Fibroblast of villous mesenchyme (primary cell): ENCODE measurements at places on chromosomes 5 and 9.

- DNase-seq: no peak
These were observed 143.3 kb upstream of the LMX1B start for GRCh38 chr9:126470241-126470993.

- no peak for DNase-seq
These were observed 126.7 kb downstream of the MVB12B start for GRCh38 chr9:126453156-126453963.

DNA sequence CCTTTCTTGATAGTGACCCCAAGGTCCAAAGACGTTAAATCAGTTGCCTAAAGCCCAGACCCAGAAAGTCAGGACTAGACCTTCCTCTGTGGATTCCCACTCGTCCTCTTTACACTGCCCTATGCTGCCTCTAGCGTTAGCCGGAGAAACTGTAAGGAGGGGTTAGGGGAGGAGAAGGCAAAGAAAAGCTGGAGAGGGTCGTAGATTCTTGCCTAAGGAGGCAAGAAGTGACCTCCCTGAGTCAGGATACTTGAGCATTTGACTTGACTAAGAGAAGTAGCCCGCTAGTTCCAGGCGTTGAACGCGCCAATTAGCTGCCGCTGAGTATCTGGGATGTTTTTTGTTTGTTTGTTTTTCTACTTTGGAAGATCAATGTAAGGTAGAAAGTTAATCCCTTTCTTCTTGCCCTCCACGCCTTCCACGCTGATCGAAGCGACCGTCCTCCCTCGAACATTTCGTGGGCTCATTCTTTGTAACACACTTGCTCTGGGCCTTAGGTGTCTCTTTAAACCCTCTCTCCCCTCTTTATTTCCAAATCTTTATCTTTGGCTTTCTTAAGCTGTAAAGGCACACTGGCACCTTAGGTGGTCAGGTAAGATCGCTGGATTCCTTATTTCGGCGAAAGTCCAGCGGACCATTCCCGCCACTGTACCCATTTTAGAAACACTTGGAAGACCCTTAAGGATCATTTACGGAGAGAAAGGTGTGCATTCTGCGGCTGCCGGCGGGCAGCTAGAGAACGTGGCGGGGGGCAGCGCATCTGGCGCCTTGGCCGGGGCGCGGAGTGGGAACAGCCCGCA is 5.1 kb upstream of the RGMB start:
- peak; percentile 52 for DNase-seq

GRCh38 chr5:154708846-154709245 is 46.3 kb upstream of the LARP1 start:
- no peak for DNase-seq

DNA sequence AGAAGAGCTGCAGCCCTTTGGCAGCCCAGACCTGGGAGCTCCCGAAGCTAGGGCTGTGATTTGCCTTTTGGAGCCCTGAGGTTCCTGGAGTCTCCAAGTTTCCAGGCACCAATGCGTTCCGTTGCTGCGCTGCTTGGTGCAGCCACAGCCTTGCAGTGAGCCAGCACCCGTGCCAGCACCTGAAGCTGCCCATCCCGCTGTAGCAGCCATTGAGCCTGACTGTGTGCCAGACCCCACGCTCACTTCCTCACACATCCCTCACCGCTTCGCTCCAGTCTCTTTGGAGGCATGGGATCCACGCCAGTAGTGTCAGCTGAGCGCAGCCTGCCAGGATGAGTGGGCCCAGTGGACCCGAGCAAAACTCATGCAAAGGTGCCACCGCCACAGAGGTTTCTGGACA is 22.5 kb upstream of the C9orf72 start:
- DNase-seq: no peak

DNA sequence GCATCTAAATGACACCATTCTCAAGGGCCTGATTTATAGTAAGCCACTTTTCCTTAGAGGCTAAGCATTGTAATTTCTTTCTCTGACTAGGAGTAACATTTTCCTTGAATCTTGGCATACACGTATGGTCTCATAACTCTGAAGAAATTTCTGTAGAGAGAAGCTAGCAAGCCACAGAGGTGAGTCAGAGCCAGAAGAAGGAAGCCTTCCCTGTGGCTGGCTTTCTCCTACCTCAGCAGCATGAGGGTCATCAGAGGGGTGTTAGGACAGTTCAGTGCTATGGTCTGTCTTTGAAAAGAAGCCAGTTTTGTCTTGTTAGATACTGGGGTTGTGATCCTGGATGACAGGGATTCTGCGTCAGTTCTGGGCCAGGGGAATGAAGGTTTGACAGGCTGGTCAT is 3.2 kb downstream of the SNX30 start:
- DNase-seq: peak; percentile 80

DNA sequence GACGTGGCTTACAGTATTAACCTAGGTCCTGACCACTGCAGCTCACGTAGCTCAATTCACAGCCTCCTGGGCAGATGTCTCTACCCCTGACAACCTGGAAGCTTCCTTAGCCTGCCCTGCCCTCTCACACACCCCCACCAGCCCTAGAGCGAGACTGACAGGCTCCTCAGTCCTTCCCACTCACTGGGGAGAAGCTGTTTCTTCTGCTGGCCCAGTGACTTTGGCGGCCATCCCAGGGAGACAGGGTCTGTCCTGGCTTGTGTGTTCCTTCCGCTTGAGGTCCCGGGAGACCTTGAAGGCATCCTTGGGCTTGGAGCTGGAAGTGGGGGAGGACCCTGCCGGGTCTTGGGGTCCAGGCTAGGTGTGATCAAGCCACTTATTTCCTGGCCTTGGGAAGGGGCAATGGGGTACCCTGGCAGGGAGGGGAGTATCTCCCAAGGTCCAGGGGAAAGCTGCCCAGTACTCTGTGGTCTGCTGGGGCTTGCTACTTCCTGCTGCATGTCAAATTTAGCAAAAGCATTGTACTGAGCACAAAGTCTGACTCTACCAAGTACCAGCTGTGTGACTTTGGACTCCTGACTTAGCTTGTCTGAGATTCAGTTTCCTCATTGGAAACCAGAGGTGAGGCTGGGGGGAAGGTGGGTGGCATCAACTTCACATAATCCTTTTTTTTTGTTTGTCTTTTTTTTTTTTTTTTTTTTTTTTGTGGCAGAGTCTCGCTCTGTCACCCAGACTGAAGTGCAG is 1.9 kb downstream of the MIGA2 start:
- no peak for DNase-seq

- peak; percentile 90 for DNase-seq
These were observed 9.3 kb downstream of the JAK2 start for GRCh38 chr9:4994166-4994890.

DNA sequence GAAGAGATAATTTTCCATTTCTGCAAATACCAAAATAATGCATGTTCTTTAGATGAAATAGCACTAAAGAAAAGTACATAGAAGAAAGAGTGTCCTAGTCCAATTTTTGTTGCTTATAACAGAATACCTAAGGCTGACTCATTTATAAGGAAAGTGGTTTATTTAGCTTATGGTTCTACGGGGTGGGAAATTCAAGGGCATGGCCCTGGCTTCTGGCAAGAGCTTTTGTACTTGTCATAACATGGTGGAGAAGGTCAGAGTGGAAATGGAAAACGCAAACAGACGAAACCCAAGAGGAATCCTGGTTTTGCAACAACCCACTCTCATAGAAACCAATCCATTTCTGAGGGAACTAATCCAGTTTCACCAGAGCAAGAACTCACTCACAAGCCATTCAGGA is 283.7 kb downstream of the CSNK1G3 start:
- DNase-seq: peak; percentile 69

DNA sequence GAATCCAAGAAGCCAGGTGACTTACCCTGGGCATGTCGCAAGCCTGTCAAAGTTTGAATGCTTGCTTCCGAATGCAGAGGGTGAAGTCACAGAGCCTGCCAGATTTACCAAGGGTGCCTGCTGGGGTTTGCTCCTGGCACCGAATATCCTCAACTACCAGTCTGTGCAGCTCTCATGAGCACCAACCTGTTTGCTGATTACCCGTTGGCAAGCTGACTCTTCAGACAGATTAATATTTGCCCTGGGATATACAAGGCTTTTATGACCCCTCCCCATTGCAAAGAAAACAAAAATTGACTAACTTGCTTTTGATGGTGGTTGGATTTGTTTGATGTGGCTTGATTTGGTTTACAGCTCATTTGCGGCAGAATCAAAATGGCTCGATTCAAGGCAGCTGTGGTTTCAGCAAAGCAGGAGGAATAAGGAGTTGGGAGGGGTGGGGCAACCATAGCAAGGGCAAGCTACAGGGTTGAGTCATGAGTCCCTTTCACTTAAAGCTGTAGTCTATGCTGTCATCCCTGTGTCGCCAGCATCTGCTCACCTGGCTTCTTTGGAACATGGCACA is 82.3 kb upstream of the AGXT2 start:
- DNase-seq: no peak

DNA sequence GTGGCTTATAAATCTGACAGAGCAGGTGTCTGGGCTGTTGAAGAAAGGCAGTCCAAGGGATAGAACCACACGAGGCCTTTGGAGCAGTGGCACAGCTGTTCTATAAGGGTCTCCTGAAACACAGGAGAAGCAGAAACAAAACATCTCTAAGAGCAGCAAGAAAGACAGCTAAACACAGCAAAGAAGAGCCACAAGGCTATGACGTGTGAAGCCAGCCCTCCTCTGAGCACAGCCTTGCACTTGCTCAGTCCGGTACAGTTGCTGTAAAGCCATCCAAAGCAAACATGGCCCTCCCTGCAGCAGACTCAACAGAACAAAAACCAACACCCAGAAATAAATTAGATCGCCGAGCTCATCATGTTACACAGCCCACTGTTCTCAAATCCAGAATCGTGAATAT is 2.6 kb upstream of the GZMK start:
- no peak for DNase-seq

DNA sequence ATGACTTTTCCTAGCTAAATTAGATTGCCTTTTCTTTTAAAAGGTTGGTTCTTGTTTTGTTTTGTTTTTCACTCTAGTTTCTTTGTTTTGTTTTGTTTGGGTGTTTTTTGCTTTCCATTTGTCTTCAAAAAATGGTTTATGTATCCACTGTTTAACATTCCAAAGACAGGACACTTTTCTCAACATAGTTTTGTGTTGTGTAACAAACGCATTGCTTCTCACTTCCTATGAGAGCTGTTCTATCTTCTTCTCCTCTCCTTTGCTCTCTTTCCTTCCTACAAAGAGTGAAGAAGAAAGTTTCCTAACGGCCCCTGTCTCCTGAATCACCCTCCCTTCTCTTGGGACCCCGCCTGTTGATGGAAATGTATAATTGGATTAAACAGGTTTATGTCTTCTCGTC is 539.7 kb downstream of the ACTL7B start:
- DNase-seq: peak; percentile 72

- no peak for DNase-seq
These were observed 18.0 kb downstream of the MAP3K1 start for GRCh38 chr5:56833325-56833724.

- no peak for DNase-seq
These were observed 70.1 kb upstream of the PANK3 start for GRCh38 chr5:168649306-168649705.

GRCh38 chr5:147892696-147893296 is 13.5 kb downstream of the C5orf46 start:
- DNase-seq: peak; percentile 4

DNA sequence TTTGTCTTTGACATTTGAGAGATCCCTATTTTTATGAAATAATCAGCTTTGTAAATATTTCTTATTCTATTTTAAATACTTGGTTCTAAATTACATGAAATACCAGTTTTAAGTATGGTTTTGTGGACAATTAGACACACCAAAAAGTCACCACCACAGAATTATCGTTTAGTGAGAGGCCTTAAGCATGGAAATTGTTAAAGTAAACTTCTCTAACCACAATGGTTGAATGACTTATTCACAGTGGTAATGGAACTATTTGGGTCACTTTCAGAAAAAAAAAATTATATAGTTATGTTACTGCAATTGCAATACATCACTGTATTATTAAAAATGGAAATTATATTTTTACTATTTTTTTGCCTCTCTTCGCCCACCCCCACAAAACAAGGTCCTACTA is 1252.5 kb downstream of the EFNA5 start:
- no peak for DNase-seq

DNA sequence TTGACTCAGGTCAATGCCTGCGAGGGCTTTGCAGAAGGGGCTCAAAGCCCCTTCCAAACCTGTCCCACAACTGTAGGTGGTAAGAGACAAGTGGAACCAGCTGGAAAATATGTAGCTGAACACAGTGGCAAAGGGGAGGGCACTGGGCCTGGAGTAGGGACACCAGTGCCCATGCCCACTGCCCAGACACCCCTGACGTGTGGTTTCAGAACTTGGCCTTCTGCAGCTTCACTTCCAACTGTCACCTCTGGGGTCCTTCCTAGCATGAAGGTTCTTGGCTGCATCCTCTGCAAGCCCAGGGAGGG is 233.1 kb upstream of the IRX1 start:
- no peak for DNase-seq

DNA sequence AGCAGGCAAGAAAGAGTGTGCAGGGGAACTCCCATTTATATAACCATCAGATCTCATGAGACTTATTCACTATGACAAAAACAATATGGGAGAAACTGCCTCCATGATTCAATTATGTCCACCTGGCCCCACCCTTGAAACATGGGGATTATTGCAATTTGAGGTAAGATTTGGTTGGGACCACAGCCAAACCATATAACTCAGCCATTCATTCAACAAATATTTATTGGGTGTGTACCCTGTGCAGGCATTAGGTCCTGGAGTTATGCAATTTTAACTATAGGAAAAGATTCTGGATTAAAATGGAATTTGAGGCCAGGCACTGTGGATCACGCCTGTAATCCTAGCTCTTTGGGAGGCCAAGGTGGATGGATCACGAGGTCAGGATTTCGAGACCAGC is 124.2 kb upstream of the GAS1 start:
- no peak for DNase-seq

DNA sequence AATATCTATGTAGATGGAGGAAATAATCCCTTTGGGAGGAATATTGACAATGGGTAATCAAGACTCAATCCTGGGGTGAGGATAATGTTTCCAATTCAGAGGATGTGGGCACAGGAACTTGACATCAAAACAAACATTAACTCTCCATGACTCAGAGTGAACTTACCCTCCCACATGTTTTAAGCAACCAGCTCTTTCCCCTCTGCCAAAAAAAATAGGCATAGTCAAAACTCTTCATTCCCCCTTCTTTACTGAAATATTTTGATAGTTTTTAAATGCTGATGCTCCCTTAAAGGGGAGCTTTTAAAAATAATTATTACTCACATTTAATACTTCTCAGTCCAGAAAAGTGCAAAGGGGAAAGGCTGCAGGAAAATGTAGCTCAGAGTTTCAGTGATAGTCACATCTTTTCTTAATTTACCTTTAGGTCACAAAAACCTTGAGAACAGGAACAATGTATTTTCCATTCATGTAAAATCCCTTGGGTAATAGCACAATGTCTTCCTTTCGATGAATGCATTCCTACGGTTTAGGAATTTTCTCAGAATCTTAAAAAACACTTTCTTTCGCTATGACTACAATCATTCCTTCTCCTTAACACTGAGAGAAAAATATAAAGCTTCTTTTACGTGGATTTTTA is 298.4 kb upstream of the GRAMD2B start:
- DNase-seq: peak; percentile 19

GRCh38 chr9:126806336-126806735 is 1.5 kb downstream of the ZBTB43 start:
- peak; percentile 71 for DNase-seq

GRCh38 chr9:17723656-17724055 is 144.8 kb downstream of the SH3GL2 start:
- DNase-seq: no peak
